COR-L47 (cell line): ENCODE measurements at places on chromosomes 3 and 15.

DNA sequence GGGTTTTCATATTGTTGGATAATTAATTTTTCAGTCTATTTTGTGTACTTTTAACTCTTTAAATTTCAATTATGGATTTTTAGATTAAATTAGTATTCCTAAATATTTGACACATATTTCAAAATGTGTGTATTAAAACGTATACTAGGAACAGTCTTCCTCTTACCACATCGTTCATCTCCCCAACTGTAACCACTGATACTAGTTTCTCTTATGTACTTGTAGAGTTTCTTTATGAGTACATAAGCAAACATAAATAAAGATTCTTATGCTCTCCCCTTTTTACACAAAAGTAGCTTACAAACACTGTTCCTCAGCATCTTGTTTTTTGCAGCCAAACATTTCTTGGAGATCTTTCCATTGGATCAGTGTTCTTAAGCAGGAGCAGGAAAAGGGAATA is 45.9 kb downstream of the CMSS1 start:
- DNase-seq = no peak

DNA sequence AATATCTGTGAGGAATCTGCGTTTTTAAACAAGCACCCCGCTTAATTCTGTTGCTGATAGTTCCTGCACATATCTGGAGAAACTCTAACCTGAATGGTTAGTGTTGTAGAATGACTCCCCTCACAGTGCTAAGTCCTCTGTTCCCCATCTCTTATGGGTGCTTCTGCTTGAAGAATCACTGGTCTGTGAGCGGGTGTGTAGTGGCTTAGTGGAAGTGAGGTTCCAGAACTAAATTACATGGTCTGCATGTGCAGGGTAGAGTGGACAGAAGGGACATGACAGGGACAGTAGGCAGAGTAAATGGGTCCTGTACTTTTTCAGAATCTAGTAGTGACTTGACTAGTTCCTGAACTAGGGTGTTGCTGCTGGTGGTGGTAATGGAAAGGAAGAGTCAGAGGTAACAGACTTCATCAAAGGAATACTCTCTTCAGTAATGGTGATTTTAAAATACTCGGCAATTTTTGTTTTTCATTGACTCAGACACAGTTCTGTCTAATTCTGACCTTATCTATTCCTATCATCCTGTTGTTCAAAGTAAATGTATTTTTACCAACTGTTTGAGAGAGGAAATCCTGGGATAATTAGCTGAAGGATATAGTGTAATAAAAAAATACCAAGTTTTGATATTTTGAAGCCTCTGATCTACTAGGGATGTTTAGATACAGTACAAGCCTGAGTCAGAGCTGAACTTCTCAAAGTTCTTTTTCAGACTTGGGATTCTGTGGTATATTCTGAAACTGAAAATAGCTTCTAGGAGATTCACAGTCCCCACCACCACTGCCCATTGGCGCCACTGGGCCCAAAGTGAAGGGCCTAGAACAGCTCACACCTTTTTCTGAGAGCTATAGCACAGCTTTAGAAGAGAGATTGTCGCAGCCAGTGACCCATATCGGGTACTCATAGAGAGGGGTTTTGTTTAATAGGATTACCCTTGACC is 55.5 kb downstream of the FNDC3B start:
- no peak for DNase-seq

- no peak for DNase-seq
Observed at GRCh38 chr15:78037779-78038305, 39.7 kb downstream of the TBC1D2B start.

DNA sequence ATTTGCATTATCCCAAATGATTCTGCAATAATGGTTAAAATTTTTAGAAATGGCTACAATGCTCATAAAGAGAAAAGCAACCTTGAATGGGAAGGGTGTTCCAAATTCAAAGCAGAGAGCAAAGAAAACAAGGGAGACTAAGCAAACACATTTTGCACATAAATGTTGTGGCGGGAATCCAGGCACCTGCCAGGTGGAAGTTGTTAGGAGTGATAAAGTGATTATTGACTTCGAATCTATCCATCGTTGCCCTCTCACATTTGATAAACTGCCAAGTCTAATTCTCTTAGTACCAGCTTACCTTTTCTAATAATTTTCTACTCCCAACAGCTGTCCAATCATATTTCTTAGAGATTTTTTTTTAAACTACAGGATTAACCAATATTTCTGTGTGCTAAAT is 244.5 kb downstream of the CACNA2D3 start:
- peak; percentile 50 for DNase-seq

- DNase-seq = no peak
Observed at GRCh38 chr3:133542871-133543270, 30.6 kb upstream of the CDV3 start.

- peak; percentile 71 for DNase-seq
Observed at GRCh38 chr3:106381939-106382335, 513.1 kb upstream of the CBLB start.

GRCh38 chr15:88932271-88932874 is 19.2 kb upstream of the MFGE8 start:
- no peak for DNase-seq

- no peak for DNase-seq
Observed at GRCh38 chr15:72117486-72118016, 399 bp downstream of the MYO9A start.

GRCh38 chr3:64806668-64807605 is 119.1 kb upstream of the ADAMTS9 start:
- no peak for DNase-seq

DNA sequence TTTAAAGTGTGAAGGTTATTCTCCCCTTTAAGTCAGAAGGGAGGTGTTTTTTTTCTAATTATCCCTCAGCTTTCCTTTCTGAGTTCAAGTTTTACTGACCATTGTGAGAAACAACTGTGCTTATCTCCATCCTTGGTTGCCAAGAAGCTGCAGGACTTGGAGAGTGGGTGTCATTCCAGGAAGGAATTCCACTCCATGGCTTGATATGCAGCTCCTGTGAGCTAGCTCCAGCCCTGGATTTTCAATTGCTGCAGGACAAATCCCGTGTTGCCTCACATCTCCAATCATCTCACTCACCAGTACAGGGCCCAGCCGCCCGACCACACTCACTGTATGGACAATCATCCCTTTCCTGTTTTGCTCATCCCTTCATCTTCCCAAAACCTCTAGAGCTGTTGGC is 122.5 kb downstream of the IGSF11 start:
- DNase-seq = peak; percentile 4

DNA sequence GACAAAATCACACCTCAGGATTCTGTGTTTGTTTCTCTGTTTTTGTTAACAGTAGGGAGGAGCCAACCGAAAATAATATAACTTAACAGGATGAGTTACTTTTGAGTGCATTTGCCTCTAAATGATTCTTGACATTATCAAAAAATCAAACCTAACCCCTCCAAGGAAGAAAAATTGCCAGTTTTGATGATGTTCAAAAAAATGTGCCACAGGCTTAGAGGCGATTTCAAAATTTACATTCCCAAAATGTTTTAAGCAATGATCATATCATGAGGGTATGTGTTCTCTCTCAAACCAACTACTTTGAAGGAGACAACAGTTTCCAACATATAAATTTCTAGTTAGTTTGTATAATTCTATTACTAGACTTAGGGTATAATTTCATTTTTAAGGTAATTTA is 6.7 kb downstream of the VGLL3 start:
- DNase-seq = no peak

- no peak for DNase-seq
Observed at GRCh38 chr3:53773611-53774368, 72.4 kb downstream of the CHDH start.

DNA sequence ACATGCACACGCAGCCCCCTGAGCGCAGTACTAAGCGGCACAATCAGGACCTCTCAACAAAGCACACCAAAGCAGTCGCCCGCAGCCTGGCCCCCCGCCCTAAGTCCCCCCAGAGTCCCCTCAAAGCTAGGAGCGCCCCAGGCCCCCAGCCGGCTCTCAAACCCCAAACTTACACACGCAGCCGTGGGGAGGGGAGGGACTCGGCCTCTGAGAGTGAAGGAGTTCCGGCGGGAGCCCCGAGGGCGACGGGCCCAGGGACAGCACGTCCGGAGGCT is 5.5 kb downstream of the GATA2 start:
- no peak for DNase-seq

GRCh38 chr3:155088706-155089345 is 8.7 kb downstream of the MME start:
- DNase-seq = no peak

DNA sequence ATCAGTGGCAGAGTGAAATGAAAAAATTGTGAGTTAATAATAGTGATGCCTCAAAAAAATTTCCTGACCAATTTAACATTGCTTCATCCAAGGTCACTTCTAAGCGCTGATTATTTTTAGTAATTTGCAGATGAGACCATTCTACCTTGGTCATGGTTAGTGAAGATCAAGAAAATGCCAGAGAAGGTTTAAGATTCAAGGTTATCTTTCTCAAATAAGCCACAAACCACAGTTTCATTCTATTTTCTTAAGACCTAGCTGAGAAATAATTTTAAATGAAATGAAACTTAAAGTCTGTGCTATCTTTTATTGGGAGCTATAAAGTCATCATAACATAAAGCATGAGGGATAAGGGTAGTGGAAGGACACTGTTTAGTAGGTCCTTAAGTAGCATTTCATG is 353.9 kb upstream of the NAALADL2 start:
- no peak for DNase-seq

GRCh38 chr3:75272691-75273090 is 391.4 kb upstream of the FRG2C start:
- no peak for DNase-seq

DNA sequence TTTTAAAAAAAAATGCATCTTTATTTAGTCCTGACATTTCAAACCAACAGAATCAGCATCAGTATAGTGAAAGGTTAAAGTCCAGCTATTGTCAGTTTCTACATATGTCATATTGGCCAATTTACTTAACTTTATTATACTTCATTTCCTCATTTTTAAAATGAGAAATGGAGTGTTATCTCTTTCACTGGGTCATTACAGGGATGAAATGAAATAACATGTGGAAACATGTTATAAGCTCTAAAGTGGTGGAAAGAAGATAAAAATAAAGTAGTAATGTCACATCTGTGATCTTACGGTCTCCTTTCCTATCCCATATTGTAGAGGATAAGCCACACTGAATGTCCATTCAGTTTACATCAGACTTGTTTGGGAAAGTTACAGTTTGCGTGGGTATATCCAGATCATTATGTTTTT is 780.1 kb downstream of the TUSC7 start:
- DNase-seq = no peak

DNA sequence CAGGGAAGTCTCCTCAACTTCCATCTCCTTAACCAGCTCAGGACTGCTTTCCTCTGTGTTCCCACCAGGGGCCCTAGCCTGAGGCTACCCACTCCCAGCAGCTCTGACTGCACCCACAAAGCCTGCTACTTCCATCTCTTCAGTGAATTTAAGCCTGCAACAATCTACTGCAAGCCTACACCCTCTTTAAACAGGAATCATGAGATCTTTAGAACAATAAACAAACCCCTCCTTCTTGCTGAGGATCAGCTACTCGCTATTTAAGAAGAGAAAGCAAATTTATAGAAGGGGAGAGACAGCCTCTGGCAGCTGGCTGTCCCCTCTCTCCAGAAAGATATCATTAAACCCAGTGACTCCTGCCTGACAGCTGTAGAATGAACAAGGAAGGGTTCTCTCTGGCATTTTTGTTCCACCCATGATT is 51.9 kb downstream of the ARHGAP31 start:
- DNase-seq = no peak

DNA sequence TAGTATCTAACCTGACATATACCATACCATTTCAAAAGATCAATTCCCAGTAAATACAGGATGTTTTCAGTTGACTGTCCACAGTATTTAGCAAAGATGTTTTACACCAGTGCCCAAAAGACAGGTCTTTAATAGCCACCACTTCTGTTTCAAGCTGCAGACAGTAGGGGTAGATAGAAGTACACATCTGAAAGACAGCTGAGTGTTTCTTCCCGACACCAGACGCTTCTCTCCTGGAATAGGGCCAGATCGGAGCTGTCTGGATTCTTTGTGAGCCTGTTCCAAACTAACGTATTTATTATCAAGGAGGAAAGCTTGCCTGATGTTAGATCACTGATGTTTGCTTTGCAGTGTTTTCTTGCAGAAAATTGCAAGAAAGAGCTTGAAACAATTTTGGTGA is 136.1 kb upstream of the RBMS3 start:
- DNase-seq = no peak

DNA sequence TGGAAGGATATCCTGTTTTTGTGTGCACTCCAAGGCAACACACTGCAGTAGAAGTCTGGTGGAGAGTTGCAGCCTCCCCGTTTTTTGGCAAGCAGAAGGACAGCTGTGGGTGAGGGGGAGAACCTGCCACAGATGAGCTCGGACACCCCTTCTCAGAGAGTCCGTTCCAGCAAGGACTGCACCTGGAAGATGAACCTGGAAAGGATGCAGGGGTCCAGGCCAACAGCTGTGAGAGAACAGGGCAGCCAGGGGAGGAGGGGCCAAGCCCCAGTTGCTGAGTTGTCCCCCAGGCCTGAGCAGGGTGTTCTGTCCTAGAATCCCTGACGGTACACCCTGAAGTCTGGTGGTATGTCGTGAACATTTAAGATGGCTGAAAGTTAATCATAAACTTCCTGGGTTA is 30.2 kb downstream of the ZXDC start:
- DNase-seq = no peak

DNA sequence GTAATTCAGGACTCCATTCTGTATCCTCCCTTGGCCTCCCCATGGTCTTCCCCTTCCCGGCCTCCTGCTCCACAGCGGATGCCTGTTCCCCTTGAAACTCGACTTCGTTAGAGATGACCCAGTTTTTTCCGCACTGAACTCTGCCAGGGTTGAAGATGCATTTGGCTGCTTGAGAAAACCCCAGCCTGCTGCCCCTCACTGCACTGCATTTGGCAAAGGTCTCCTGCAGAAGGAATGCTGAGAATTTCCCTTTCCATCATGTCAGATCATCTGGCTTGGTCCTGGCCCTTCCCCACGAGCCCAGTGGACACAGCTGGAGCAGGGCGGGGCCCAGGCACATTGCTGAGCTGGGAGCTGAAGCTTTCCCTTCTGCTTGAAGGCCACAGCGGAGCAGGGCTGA is 37.6 kb upstream of the RGMA start:
- no peak for DNase-seq

DNA sequence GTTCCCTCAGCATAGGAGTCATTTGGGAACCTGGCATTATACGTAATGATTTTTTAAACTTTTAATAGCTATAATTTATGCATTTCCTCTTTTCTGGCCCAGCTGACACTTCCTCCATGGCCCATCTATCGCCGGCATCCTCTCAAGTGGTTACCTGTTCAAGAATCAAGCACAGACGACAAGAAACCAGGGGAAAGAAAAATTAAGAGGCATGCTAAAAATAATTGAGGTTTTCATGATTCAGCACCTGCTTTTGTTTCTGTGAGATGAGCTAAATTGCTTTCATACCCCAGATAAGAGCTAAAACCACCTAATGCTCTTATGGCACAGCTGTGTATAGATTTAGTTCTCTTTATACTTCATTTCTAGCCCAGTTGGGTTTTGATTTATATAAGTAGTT is 1.7 kb downstream of the SPCS1 start:
- no peak for DNase-seq

DNA sequence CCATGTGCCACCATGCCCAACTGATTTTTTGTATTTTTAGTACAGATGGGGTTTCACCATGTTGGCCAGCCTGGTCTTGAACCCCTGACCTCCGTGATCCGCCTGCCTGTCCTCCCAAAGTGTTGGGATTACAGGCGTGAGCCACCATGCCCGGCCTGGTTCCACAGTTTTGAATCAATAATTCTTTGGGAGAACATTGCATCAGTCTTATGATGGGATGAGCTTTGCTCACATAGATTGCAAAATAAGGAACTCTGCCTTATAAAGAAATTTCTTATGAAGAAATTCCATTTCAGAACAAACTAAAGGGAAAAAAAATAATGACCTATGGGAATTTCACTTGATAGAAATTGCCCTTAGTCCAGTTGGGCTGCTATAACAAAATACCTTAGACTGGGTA is 15.8 kb upstream of the TMPRSS7 start:
- no peak for DNase-seq
